ENCODE measurements at places on chromosomes 1 and 21. TPM values are rescaled to one million over a fixed set of nuclear protein-coding genes. Genes with fewer than 3 reads are reported as not detected.

- peak; percentile 72 for DNase-seq
These were observed 1.0 kb downstream of the YOD1 start for GRCh38 chr1:207049974-207050391.

GRCh38 chr1:41581216-41582003 lies 96.9 kb upstream of the EDN2 start:
- DNase-seq: no peak

DNA sequence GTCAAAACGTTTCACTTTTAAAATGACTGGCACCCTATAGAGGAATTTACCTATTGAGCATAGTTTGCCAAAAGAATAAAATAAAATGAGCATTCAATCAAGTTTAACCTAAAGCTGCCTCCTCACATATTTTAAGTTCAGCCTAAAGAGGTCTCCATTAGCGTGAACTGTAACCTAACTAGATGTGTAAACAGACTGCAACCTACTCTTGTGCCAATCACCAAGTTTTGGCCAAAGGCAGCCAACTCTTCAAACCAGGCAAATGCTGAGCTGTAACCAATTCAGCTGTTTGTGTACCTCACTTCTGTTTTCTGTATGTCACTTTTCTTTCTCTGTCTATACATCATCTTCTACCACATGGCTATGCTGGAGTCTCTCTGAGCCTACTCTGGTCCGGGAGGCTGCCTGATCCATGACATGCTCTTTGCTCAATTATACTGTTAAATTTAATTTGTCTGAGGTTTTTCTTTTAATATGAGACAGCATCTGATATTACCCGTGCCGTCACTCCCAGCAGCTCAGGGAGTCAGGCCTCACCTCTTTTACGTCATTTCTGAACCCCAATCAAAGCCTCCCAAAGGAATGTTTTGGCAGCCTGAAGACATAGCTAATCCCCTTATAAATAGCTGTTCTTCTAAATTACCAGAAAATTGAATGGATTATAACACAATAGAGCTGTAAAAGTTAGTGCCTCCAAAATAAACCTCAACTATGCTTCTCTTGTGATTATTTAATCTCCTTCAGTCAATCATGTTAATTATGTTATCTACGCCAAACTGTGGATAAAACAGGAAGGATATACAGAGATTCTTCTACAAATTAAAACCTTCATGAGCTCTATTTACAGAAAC lies 81.0 kb upstream of the NR5A2 start:
- no peak for DNase-seq

DNA sequence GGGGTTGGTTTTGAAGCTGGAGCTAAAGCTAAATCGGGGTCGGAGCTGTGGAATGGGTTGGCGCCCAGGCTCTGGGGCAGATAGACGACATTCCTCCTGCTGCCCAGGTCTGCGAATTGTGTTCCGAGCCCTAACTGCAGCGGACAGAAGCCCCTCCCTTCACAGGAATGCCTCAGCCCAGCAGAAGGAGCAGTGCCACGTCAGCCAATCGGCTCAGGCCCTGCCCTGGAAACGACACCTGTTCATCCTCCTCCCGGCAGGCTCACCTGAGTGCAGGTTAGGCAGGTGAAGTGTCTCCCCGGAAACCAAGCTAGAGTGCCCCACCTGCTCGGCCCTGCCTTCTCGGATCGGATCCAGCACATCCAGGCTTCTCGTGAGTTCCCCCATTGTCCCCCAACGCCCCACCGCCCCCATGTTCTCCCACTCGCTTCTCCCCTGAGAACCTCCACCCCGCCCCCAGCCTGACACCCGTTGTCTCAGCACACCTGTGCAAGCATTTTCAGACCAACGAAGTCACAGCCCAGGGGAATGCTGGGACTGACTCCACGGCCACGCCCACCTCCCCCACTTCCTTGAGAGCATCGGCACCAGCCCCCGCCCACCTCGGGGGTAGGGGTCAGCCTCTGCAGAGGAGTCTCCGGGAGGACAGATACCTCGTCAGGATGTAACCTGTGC lies 775 bp downstream of the TMEM125 start:
- DNase-seq: peak; percentile 54

SUSD4 gene
- total RNA-seq: 0.24 TPM

GRCh38 chr1:16440131-16440469 lies 424 bp upstream of the NECAP2 start:
- DNase-seq: no peak

CLCA4 gene
- total RNA-seq: 2.9 TPM

DNA sequence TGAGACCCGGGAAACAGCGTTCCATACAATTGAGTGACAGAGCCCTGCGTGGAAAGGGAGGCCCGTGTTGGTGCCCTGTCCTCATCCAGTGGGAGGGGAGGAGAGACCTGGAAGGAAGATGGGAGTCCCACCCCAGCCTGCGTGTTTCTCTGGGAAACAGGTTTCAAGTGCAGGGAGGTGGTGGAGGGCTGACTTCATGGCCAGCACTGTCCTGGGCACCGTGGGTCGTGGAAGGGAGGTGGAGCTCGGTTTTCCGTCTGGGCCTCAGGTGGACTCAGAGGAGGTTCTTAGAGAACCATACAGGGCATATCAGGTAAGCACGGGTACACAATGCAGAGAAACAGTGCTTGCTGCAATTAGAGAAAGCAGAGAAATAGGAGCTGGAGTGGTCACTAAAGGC lies 222.6 kb downstream of the CAMTA1 start:
- DNase-seq: no peak

DNA sequence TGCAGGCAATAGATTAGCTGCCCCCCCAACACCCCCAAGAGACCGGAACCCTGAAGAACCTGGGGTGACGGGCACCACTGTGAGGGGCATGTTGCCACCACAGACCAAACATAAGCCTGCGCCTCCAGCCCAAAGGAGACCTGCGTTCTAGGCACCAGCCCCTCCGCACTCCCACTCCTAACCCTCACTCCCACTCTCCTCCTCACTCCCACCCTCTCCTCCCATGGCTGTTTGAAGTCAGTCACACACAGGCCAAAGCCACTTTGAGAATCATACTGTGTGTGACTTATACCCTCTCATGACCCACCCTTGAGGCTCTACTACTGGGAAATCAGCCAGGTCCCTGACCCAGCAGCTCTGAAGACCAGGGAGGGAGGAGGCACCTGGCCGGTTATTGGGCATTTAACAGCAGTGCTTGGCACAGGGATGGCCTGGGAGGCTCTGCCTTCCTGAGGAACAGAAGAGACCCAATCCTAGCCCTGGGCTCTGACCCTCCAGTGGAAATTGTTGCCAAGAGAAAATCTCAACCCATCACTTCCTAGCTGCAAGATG lies 43.5 kb downstream of the FBXO2 start:
- no peak for DNase-seq

- no peak for DNase-seq
These were observed 3.1 kb downstream of the CHD1L start for GRCh38 chr1:147245586-147246021.

DNA sequence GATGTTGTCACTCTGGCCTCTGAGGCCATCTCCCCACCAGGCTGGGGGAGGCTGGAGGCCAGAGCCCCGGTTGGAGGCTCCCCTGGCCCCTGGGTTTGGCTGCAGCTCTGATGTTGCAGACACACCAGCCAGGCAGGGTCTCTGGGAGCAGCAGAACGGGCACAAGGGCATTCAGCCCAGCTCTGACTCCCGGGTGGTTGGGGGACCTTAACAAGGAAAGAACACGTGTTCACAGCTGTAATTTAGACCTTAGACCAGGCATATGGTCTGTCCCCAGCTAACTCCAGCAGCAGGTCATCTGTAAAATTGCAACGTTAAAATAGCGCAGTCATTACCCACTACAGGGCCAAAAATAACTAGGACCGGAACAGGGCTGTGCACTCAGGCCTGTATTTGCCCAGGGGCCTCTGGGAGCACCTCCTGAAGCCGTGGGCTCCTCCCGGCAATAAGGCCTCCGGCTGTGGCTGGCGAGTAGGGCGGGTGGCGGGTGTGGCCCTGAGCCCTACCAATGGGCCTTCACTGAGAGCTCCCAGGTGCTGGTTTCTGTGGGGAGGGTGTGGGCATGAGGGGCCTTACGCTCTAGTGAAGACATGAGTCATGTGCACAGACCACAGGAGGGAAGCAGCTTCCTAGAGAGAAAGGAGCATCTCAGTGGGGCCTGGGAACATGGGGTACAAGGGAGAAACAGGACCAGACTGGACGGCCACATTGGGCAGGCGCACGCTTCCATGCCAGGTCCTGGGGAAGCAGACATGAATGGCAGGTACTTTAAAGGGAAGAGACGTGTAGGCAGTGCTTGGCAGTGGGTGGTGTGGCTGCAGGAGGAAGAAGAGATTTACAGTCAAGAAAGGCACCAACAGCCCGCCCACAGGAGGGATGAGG lies 6.1 kb downstream of the LDLRAP1 start:
- peak; percentile 29 for DNase-seq

DNA sequence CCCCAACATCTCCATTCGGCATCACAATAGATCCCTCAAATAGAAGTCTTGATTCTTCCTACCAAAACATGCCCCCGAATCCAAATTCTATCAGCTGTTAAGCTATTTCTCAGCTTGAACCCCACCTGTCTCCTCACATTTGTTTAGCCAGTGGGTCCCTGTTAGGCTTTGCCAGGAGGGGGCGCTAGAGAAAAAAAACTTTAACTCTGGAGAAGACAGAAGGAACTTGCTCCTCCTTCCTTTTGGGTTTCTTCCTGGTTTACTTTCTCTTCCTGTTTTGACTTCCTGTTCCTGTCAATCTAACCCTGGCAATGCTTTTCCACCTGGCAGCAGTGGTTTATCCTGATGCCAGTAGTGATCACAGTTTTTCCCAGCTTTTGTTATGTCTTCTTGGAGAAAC lies 95.6 kb upstream of the KCNK1 start:
- DNase-seq: peak; percentile 10

Measured in umbilical cord (tissue), 2 donors.